Stimulated activated CD4-positive, alpha-beta T cell treated with anti-CD3 and anti-CD28 coated beads, Interleukin-1b, Interleukin-23, amount 100 ng/mL, for 4 hours (primary cell): ENCODE measurements at places on chromosomes 12 and 14.

- no peak for DNase-seq
Measured at GRCh38 chr14:69797573-69798338, 715 bp upstream of the SLC10A1 start.

DNA sequence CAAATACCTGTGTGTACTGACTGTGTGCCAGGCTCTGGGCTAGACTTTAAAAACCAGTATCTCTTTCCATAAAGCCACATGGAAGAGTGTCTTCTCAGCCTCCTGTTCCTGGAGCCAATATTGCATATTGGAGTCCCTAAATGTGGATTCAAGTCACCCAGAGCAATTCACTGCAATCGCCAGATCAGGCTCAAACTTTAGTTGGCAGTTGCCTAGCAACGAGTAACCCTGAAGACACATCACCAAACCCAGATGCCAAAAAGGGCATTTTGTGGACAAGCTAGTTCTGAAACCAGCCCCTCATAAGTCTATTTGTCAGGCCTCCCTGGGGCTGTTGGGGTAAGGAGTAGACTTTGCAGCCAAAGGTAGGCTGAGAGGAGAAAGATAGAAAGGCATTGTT lies 13.7 kb downstream of the DPF3 start:
- DNase-seq: no peak

DNA sequence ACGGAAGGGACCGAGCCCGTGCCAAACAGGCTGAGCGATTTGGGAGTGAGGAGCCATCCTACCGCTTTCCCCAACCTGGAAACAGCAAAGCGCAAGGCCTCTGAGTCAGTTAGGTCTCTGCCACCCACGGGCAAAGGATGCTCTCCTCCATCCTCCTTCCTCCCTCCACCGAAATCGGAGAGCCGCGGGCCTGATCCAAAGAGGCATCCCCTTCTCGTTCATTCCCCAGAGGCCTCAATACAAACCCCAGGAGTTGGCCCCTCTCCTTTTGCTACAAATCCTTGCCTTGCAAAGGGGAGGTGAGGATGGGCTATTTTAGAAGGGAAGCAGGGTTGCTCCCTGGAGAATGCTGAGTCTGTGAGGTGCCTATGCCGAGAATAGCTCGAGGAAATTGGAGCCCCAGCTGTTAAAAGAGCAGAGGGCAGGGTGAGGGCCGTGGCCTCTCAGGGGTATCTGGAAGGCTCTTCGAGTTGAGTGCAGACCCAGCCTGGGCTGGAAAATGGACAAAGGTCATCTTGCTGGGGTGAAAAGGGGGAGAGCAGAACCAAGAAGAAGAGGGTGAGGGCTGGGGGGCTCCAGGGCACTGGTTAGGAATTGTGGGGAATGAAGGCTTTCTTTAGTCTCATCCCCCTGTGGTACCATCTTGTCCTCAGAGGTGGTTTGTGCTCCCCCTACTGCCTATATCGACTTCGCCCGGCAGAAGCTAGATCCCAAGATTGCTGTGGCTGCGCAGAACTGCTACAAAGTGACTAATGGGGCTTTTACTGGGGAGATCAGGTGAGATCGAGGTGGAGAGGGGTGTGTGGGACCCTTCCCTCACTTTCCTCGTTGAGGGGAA lies 1.1 kb downstream of the TPI1 start:
- DNase-seq: no peak

- no peak for DNase-seq
Measured at GRCh38 chr12:18130851-18131250, 40.9 kb upstream of the RERGL start.

- DNase-seq: no peak
Measured at GRCh38 chr12:12482150-12482761, 80.4 kb downstream of the DUSP16 start.

DNA sequence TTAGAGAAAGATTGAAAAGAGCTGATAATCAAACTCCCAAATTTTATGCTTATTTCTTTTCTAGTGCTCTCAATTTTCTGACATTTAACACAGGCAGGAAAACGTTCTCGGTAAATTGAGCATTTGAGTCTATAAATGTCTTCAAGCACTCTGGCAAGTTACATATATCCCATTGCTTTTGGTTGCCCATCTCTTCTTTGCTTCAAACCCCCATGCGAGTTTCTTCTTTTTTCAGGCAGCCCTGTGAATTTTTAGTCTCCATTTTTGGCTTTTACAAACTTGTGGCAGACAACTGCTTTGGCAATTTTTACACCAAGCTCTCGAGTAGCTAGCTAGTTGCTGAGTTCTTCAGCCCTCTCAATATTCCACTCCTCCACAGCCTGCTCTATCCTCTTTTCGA lies 8.7 kb upstream of the TMEM63C start:
- no peak for DNase-seq

GRCh38 chr12:124316257-124316900 lies 21.5 kb downstream of the RFLNA start:
- DNase-seq: no peak

DNA sequence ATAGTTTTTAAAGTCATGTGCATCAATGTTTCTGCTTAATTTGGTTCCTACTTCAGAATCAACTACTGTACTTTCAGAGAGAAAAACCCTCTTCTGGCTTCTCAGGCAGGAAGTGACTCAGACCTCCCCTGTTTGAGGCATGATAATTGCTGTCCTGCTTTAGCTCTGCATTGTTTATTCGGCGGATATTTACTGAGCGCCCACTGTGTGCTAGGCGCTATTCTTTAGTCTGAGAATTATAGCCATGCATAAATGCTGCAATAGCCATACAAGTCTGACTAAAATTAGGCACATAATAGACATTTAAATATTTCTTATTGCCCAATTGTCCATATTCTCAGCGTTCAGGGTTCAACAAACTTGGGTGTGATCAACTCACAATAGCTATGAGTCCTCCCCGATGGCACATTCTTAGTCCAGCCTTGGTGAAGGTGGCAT lies 6.1 kb upstream of the AMIGO2 start:
- DNase-seq: no peak

- DNase-seq: no peak
Measured at GRCh38 chr12:62347922-62348650, 87.9 kb downstream of the USP15 start.

- DNase-seq: no peak
Measured at GRCh38 chr14:22131749-22132476, 457.1 kb downstream of the DAD1 start.

DNA sequence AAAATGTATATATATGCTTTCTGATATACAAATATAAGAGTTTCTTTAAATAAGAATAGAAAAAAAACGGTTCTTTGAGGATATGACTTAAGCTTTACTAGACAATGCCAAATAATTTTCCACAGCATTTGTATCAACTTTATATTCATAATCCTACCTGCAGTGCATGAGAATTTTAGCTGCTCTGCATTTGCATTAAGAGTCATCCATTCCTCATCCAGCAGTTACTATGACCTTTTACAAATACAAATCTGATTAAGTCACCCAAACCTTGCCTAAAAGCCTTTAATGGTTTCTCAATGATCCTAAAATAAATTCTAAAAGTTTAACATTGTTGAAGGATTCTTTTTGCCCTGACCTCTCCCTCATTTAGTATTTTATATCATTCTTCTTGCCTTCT lies 116.5 kb downstream of the MGAT4C start:
- DNase-seq: no peak

- no peak for DNase-seq
Measured at GRCh38 chr12:98188650-98189077, 326.7 kb upstream of the TMPO start.

- DNase-seq: no peak
Measured at GRCh38 chr12:124375789-124376175, 80.9 kb downstream of the RFLNA start.

DNA sequence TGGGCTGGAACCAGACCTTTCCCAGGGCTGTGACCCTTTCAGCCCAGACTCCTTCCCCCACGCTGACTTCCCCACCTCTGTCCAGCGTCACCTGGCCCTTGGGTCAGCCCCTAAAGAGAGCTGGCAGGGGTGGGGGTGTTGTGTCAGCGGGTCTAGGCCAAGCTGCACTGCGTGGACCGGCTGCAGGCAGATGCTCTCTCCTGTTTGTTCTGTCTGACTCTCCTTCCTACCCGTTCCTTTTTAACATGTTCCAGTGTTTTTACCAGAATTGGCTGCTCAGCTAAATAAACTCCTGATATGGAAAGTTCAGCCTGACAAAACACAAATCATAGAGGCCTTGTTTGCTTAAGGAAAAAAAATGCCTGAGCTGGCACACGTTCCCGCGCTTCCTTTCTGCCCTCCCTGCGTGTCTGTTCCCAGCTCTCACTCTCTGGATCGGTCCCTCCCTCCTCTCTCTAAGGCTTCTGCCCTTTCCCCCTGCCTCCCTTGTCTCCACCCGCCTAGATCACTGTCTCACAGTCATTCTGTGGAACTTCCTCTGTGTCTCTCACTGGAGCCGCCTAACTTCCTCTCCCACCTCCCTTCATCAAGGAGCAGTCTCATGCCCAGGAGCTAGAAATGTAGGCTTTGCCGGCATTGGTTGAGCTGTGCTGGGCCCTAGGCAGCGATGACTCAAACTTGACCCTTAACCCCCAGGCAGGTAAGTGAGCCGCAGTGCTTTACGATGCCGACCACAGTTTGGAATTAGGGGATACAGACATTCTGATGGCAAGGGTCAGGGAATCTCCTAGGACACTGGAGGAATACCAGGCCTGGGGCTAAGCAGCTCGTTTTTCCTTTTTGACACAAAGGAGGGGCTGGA lies 15.5 kb upstream of the MLXIP start:
- no peak for DNase-seq

- DNase-seq: no peak
Measured at GRCh38 chr12:14572401-14572800, 4.7 kb upstream of the PLBD1 start.

DNA sequence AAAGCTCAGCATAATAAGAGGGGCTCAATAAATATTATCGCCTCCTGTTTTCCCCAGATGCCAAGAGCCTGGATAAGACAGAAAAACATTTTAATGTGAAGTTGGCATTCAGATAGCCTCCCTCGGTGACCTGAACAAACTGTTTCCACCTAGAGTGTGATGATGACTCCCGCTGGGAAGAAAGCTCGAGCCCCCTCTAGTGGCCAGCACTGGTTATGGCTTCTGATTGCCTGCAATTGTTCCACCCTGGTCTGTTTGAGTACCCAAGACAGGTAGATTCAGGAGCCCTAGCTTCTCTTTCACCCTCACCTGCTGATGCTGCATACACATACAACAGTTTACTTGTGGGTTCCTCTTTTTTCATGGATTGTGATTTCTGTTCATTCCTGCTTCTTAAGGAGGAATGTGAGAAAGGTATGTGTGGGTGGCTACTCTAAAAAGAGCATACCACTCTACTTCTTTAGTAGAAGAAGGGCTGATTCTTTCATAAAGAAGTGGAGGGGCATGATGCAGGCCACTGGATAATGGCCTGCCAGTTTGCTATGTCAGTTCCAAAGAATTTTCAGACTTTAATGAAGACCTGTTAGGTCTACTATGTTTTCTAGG lies 6.4 kb downstream of the ERG28 start:
- peak; percentile 74 for DNase-seq

DNA sequence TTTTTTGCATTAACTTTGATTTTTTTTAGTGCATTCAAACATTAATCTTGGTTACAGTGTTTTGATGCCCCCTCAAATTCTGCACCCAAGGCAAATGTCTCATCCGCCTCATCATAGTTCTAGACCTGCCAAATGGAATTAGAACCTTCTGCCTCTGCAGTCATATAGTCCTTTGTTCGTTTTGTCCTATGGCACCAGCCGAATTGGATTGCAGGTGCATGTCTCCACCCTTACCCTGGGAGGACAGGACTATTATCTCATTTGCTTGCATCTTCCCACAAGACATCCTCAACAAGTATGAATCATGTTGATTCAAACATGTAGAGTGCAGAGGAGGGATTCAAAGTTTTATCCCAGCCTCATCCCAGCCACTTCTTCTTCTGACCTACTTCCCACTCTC lies 579.1 kb downstream of the VRK1 start:
- no peak for DNase-seq

GRCh38 chr12:2959505-2960389 lies 550 bp downstream of the TEAD4 start:
- no peak for DNase-seq

DNA sequence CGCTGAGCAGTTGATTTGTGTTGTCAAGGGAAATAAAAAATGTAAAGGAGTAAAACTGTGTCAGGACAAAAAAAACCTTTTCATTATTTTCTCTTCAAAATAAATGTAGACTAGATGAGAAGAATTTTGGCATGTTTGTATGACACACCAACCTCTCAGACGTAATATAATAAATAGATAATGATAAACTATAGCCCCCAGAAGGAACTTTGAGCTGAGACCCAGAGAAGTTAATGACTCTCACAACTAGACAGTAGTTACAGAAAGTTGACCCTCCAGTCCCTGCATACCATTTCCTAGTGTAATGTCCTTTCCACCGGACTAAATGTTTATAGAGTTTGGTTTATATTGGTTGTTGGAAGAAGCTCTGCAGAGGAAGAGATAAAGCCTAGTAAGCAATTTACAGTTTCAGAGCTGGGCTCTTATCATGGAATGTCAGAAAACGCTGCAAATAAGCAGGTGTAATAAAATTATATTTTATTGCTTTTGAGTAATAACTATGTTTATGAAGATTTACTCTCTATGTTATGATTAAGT lies 97.3 kb downstream of the TRHDE start:
- DNase-seq: no peak

DNA sequence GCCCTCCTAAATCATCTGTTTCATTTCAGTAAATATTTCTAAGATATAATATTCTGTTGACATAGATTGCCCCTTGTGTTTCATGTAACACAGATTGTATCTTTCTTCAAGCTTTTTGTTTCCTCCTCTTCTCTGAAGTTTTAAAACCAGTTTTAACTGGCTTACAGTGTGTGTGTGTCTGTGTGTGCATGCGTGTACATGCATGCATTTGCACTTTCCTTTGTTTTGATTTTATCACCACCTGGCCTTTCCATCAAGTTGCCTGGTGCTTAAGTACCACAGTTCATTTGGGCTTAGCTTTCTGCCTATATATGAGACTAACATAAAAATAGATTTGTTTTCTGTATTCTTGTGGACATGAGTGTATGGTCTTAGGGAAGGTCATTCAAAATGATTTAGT lies 31.9 kb downstream of the ETNK1 start:
- no peak for DNase-seq

DNA sequence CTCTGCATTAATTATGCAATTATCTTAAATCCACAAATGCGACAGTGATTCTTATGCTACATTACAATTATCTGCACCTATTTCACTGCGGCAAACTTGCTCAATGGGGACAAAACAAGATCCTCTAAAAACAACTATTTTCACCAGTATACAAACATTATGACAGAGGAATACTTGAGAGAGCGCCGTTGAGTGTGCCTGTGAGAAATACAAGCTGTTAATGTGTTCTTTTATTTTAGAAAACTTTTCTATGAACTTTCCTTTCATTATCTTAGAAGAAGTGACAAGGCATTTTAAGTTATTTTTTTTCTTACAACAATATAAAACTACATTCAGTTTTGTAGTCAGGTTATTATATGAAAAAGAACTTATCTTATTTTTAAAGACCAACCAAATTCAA lies 1247.0 kb downstream of the FSCB start:
- DNase-seq: no peak

- no peak for DNase-seq
Measured at GRCh38 chr12:26319511-26319910, 124.1 kb downstream of the SSPN start.

- DNase-seq: no peak
Measured at GRCh38 chr14:49953196-49953595, 60.3 kb downstream of the ARF6 start.
